ENCODE measurements at places on chromosomes 7 and 10. TPM values are rescaled to one million over a fixed set of nuclear protein-coding genes. Genes with fewer than 3 reads are reported as not detected.

Gene NUTM2D
- total RNA-seq, result 10.5 TPM

Gene KMT2C
- total RNA-seq, result 37.3 TPM

Gene SBDS
- total RNA-seq, result 25.2 TPM

Gene CPN1
- not detected for total RNA-seq

Measured in cardiac muscle cell (in vitro differentiated cells and primary cell).